ENCODE measurements at places on chromosomes 12 and 14.

DNA sequence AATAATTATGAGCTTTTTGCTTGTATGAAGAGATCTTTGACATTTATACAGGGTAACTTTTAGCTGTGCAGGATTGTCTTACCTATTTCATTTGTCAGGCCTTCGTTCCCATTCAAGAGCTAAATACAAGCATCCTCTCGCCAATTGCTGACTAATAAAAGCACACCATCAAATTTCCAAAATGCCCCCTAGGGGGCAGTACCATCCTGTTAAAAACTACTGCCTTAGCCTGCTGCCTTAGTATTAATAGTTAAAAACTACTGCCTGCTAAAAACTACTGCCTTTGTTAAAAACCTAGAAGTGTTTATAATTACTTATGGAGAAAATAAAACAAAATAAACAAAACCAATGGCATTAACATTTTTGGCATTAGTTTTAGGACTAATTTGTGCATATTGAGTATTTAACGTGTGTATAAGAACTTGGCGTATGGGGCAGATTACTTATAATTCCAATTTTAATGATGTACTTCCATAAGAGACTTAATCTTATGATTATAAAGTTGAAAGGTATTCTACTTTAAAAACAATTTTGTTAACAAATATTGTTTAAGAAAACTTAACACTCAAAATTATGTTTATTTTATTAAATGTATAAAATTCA lies 3.0 kb upstream of the IFI27L2 start:
- peak; percentile 61 for DNase-seq

DNA sequence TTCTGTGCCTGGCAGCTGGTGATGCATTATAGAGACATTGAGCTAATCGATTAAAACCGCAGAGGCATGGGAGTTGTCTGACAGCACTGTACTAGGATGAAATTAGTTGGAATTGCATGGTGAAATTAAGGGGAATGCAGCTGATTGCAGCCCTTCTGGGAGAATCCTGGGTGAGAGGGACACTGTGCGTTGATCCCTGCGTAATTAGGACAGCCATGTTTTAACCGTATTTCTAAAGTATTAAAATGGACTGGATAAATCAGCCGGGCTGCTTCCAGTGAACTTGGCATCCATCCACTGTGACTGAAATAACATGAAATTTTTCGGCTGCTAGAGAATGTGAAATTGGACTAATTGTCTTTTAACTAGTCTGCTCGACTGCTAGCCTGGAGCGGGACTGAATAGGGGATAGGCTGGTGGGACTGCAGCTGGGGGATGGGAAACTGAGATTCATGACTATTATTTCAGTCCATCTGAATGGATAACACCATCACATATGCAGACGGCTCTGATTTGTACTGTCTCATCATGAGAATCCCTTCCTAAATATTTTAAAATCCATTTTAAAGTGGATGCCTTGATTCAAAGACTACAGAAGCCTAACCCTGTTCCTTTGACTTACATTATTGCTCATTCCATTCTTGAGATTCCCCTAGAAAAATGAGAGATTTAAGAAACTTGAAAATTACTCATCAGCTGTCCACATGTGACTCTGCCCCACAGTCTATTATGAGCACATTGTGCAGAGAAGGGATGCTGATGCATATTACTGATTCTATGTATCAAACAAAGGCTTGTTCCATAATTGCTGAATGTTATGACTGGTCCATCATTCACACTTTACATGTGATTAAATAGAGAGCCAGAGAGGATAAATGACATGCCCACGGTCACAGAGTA lies 343.9 kb downstream of the NPAS3 start:
- DNase-seq = no peak

DNA sequence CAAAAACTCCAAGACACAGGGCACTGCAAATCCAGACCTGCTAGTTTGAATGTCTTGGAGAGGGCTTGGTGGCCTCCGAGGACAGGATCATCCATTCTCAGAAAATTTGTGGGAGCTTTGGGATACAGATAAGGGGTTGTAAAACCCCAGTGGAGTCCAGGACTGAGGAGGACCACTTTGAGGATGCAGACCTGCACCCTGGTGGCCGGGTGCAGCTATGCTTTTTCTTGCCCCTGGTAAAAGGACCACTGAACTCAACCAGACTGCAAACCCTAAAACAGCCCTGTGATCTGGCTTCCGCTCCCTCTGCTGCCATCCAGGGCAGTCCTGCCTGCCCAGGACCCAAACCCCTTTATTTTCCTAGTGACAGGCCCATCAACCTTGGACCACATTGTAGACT lies 169.5 kb upstream of the DAAM1 start:
- DNase-seq = no peak

DNA sequence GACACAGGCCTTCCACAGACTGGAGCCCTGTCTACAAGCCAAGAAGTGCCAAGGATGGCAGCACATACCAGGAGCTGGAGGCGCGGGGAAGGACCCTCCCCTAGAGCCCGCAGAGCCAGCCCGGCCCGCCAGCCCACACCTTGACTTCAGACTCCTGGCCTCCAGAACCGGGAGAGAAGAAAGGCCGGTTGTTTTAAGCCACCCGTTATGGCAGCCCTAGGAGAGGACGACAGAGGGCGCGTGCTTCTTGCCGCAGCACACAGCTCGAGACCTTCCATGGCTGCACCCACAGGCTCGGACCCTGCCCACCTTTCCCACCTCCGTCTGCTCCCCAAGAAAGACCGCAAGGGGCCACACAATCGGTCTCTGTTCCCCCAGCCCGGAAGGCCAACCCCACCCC lies 53.7 kb downstream of the RNF34 start:
- no peak for DNase-seq

DNA sequence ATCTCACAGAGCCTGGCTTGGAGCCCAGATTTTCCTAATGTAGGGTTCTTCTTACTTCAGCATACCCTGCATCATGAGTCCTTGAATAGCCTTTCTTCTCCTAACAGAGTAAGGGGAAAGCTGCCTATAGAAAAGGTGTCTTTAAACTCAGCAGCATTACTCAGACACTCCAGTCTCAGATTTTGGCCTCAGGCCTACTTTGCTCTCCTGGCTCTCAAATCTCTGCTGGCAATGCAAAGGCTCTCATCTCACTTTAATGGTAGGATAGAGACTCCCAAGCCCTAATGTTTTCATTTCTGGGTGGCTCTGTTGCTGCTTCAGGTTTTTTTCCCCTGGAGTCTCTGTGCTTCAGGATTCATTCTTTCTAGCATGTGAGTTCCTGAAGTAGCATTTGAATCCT lies 9.1 kb upstream of the NKX2-8 start:
- no peak for DNase-seq

- no peak for DNase-seq
These were observed 87.7 kb downstream of the GPR135 start for GRCh38 chr14:59377491-59377890.

DNA sequence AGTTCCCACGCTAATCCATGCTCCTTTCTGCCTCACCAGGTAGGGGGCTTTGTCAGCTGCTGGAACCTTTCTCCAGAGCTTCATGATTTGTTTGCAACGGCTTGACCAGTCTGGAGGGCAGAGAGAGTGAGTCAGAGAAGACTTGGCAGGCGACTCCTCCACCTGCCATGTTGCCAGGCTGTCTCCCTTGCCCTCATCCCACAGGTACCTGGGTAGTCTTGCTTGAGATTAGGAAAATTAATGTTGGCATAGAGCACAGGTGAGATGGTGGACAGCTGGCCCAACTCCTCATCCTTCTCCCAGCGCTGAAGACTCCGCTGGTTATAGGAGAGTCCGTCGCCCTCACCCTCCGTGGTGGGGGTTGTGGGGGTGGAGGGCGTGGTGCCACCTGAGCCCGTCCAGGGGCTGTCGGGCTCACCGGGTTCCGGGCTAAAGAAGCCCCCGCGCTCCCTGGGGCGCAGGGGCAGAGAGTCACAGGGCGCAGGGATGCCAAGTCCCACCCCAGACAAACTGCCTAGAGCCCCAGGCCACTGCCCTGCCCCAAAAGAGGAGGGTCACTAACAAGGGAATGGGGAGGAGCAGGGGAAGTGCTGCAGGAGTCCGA lies 18.6 kb downstream of the KMT2D start:
- no peak for DNase-seq

DNA sequence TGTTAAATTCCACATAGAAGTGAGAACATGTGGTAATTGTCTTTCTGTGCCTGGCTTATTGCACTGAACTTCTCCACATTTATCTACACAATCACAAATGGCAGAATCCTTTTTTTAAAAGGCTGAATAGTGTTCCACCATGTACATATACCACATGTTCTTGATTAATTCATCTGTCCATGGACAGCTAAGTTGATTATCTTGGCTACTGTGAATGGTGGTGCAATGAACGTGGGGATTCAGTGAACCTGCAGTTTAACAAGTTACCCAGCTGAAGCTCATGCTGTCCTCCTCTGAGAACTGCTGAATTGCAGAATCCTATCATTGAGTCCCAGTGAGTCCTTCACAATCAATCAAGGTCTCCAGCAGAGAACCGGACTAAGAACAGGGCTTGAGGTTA lies 74.9 kb downstream of the TBK1 start:
- no peak for DNase-seq

GRCh38 chr12:61138415-61138759 lies 1121.8 kb upstream of the USP15 start:
- no peak for DNase-seq

DNA sequence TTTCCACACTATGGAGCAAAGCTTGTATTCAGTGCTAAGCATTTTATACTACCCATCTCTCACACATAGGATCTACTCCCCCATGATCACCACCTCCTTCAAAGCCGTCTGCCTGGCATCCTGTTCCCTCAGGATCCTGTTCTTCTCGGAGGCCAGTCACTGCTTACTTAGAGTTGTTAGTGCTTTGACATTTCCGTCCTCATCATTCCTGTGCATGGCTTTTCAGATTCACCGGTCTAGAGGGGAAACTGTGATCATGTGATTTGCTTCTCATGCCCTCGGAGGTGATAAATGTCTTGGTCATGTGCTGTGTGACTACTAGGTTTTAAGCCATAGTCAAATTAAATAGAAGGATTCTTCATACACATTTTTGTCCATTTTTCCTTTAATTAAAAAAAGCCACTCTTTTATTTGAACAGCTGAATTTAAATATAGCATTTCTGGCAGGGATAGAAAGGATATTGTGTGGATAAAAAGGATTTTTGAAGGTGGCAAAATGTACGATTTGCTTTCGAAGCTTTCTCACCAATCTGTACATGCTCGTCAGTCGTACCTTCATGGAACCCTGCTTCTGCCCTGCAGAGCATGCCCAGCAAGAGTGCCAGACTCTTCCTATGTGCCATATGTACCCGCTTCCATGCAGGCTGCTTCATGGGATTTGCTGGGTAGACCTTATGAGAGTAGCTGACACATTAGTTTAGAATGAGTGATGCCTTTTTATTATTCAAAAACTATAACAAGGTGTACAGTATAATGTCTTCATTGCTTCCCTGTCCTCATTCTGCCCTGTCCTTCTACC lies 53.3 kb downstream of the BMAL2 start:
- no peak for DNase-seq

DNA sequence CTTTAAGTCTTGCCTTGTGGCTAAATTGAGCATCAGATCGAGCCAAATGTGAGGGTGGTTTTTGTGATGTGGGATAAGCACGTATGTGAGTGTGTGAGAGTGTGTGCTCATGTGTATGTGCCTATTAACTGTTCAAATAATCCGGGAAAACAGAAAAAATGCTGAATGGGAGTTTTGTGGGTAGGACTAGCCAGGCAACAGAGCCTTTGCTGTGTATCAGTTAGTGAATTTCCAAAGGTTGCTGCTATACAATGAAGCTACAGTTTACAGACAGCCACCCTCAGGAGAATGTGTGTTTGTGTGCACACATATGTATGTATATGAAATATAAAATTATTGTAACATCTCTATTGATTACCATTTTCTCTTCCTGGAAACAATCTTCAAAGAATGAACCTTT lies 154.0 kb downstream of the SOX5 start:
- DNase-seq = no peak

DNA sequence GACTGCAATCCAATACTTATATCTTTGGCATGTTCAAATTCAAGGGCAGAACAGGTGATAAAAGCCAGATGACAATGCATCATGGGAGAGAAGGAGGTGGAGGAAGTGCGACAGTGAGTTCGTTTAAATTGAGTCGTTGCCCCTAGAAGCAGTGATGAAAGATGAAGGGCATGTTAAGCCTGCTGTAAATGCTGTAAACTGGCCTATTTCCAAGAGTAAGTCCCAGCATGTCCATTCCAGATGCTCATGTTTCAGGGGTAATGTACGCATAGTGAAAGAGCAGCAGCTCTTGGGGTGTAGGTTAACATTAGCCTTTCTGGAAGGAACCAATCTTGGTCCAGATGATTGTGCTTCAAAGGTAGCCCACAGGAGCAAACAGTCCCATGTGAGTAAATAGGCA lies 97.1 kb downstream of the C2CD5 start:
- DNase-seq = no peak
